ENCODE measurements at places on chromosomes 3 and 15. TPM values are rescaled to one million over a fixed set of nuclear protein-coding genes. Genes with fewer than 3 reads are reported as not detected.

PDCD7 gene
- total RNA-seq, result 15.5 TPM

EHHADH gene
- 1.0 TPM for total RNA-seq

PSTPIP1 gene
- 1.3 TPM for total RNA-seq

CCDC54 gene
- total RNA-seq, result not detected

HRG gene
- total RNA-seq, result 0.14 TPM

- DNase-seq, result no peak
These were observed 79.4 kb downstream of the EBLN2 start for GRCh38 chr3:73140772-73141442.

- peak; percentile 99 for DNase-seq
These were observed at the start of gene VWA5B2 for GRCh38 chr3:184229394-184230080. Gene VWA5B2 (plus strand): TSS chr3:184229585. CDS start chr3:184230529, 944 bp downstream.

DNA sequence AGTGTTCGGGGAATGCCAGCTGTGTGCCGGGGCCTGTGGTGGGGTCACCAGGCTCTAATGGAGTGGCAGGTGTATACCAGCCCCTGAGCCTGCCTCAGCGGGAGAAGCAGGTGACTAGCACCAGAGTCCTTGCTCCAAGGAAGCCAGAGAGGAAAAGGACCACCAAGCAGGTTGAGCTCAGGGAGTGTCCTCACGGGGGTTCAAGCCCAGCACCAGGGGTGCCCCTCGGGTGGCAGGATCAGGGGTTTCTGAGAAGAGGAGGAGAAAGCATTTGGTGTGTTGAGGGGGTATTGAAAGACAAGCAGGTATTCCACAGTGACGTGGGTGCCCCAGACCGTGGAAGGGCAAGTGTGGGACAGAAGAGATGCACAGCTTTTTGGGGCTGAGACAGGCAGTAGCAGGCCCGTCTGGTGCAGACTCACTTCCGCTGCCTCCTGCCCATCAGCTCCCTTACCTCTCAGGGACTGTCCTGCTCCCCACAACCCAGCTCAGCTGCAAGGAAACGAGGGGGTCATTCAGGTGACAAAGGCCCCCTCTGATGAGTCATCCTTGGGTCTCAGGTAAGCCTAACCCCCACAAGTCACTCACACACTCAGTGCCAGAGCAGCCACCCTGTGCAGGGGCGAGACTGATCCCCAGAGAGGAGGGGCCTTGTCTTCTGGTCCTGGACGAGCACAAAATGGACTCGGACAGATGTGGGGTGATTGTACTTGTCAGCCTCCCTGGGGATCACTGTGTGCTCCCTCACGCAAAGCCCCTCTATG is 21.4 kb upstream of the POC1A start:
- DNase-seq, result no peak

DNA sequence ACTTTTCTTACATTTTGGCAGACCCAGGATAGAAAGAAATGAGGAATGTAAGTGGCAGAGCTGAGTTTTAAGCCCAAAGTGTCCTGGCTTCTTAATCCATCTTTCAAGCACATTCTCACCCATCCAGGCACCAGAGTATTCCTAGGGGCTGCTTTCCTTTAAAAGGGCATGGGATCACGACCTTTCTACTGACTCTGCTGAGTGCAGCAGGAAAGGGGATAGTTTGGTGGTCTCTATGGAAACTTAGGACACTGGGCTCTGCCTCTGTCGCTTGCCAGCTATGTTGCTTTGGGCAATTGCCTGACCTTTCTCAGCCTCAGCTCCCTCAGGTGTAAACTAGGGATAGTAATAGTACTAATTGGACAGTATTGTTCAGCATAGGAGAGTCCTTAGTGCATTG is 458.4 kb downstream of the PDCD6IP start:
- no peak for DNase-seq

DNA sequence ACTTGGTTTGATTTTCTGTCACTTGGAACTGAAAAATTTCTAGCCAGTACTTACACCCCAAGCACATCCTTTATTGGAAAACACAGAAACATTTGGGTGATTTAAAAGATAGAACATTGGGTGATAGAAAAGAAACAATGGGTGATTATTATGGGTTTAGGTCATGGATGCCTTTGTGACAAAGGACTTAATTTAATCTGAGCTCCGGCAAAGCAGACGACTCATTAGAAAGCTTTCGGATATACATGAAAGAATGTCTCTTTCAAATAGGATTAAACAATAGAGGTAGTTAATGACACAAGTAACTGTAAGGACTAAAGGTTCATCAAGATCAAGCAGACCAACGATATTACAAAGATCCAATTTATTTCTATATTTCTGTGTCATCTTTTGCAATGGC is 37.3 kb upstream of the CNTN4 start:
- no peak for DNase-seq

- DNase-seq, result no peak
These were observed 5.1 kb downstream of the SCAMP2 start for GRCh38 chr15:74868059-74868458.

DNA sequence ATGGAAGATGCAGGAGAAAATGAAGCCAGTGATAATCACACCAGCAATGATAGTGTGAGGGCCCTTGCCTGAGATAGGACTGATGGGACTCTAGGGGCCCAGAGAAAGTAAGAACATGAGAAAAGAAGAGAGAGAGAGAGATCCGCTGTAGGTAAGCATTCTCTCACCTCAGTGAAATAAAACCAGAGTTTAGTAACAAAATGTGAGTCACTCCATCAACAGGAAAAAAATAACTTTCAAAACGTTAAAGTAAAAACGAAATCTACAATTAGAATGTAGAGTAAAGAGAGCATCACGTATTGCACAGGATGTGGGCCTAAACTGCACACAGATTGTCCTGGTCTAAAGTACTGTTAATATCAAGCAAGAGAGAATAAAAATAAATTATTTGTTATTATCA is 6.8 kb upstream of the PRSS50 start:
- DNase-seq, result no peak

GRCh38 chr3:73215901-73216300 is 154.4 kb downstream of the EBLN2 start:
- DNase-seq, result no peak

- no peak for DNase-seq
These were observed 173.0 kb upstream of the TLE3 start for GRCh38 chr15:70270752-70271111.

- DNase-seq, result no peak
These were observed 54.4 kb upstream of the HERC1 start for GRCh38 chr15:63888146-63888545.

GRCh38 chr3:45095916-45096526 is 50.2 kb downstream of the CDCP1 start:
- DNase-seq, result no peak

DNA sequence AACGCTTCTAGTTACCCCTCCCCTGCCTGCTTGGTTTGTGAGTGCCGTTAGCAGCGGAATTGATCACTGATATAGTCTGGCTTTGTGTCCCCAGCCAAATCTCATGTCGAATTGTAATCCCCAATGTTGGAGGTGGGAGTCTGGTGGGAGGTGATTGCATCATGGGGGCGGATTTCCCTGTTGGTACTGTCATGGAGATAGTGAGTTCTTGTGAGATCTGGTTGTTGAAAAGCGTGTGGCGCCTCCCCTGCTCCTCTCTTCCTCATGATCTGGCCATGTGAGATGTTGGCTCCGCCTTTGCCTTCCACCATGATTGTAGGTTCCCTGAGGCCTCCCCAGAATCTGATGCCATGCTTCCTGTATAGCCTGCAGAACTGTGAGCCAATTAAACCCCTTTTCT is 47.3 kb upstream of the PGPEP1L start:
- DNase-seq, result no peak

DNA sequence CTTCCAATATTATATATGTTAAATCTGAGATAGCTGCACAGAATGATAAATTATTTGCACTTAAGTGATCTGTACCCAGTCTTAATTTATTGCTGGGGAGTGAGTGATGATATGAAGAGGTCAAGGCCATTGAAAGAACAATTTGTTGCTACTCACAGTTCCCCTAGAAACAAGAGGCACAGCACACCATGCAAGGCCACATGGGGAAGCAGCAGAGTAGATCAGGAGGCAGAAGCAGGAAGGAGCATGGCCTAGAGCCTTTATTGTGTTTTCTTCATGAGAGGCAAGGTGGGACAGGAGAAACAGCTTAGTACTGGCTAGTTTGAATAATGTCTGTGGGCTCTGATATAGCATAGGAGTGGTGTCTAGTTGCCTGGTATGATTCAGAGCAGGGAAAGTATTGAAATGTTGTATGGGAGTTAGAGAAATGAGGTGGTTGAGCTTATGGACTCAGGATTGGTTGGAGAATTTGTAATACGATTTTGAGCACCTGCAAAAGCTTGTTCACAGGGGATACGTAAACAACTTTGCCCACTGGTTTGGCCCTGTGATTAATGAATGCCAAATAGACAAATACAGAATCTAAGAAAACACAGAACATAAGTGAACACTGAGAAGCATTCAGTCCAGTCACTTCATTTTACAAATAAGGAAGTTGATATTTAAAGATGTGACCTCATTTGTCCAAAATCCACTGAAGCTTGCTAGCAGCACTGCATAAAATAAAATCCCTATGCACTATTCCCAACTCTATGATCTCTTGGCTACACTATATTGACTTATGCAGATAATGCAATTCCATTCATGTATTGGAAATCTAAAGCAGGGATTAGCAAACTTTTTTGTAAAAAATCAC is 71.7 kb downstream of the TMCO5A start:
- DNase-seq, result no peak

DNA sequence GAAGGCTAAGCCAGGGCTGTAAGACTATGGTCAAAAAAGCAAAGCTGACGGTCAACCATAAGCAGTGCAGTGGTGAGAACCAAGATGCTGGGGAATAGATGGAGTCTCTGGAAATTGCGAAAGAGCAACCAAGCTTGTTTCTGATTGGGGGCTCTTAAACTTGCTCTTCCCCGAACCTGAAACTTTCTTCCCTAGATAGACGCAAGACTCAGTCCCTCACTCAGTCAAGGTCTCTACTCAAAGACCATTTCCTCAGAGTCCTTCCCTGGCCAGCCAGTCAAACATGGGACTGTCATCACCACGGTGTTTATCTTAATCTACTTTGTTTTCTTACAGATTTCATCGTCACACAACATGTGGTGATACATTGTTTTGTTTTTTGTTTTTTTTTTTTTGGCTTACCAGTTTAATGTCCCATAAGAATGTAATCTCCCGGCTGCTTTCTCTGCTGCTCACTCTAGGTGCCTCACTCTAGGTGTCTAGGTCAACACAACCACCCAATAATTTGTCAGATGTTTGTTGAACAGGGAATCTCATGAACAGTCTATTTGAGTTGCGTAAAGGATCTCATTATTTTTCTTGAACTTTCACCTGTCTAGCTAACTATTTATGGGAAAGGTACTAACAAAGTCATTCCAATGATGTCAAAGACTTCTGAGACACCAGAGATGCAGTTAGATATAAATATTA is 495.4 kb downstream of the FOXP1 start:
- no peak for DNase-seq

- no peak for DNase-seq
These were observed at the start of gene ZNF502 for GRCh38 chr3:44712455-44713075. Gene ZNF502 (plus strand): TSS chr3:44712660. CDS start chr3:44720262, 7,602 bp downstream.

DNA sequence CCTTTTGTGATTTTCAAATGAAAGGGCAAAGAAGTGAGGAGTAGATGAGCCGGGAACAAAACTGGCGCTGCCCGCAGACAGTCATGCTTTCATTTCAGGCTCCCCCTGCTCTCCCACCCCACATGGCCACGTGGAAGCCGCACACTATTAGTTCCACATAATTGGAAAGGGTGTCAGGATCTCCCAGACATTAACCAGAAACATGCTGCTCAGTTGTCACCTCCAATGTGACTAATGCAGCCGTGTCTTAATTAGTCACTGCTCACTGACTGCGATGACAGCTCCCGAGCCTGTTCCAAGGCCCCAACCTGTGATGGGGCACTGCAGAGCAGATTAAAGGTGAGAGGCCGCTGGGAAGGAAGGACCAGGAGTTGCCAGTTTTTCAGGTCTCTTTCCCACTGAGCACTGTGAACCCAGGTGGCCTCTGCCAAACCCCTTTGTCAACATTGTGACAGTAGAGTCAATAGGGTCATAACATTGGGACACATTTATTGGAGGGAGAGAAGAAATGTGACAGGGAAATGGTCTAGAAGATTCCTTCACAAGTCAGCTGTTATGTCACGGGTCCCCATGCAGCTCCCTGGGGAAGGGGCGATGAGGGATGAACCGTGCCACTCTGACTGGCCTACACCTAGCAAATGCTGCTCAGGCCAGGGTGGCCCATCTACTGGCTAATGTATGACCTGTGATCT is 38.6 kb upstream of the SFMBT1 start:
- DNase-seq, result no peak

DNA sequence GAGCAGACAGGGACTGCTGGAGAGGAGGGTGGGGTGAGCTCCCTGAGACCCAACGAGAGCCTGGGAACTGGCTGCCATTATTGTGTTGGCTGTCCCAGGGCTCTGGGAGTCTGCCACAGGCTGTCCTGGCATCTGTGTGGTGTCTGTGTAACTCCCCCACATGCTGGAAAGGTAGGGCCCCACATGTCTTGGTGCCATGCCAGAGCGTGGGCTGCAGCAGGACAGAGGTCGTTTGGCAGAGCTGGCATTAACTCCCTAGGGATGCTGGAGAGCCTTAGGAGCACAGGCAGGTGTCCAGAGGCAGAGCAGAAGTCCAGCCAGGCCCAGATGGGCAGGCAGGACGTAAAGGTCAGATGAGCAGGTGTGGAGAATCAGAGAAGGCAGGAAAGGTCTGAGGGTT is 9.7 kb downstream of the TIMP4 start:
- no peak for DNase-seq

- no peak for DNase-seq
These were observed 2.7 kb upstream of the DMXL2 start for GRCh38 chr15:51625236-51625635.

- no peak for DNase-seq
These were observed 90.2 kb upstream of the LMOD3 start for GRCh38 chr3:69212411-69213160.

- peak; percentile 29 for DNase-seq
These were observed 28.5 kb downstream of the ACSBG1 start for GRCh38 chr15:78205856-78206255.

DNA sequence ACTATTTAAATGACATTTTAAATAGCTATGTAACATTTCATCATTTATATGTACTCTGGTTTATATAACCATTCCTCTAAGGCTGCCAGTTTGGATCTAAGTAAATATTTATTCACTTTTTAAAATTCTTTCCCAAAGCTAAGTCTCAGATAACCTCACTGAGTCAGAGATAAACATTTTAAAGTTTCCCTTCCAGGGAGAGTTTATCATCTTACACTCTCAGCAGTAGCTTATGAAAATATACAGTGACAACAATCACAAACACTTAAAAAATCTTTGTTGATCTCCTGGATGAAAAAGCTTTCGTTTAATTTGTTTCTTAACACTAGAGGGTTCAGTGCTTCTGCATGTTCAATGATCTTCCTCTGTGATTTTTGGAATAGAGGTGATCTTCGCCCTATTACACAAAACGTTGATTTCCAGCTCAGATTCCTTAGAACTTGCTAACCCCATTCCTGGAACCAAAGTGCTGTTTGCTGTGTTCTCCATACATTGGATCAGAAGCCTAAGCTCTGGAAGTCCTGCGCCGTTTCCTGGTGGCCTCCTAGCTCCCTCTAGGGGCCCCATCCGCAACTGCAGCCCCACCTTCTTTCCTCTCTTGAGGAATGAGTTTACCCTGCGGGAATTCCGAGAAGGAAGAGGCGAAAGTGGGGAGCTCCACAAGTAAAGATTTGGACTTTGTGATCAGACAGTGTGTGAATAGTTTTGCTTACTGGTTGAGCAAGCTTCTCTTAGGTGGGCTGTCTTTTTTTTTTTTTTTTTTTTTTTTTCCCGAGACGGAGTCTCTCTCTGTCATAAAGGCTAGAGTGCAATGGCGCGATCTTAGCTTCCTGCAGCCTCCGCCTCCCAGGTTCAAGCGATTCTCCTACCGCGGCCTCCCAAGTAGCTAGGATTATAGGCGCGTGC is 29.3 kb upstream of the SACM1L start:
- peak; percentile 84 for DNase-seq

GRCh38 chr15:61196711-61197586 is 32.2 kb downstream of the RORA start:
- no peak for DNase-seq

All from H7 (cell line).